ENCODE measurements at places on chromosomes 2 and 18.

- H3K27ac ChIP-seq: no peak overlapping the region
- no peaks in the 10 kb centered on the region for H3K4me1 ChIP-seq
- no peak overlapping the region for H3K4me3 ChIP-seq
- no peak for DNase-seq
- H3K27me3 ChIP-seq: no peaks in the 10 kb centered on the region
Observed at GRCh38 chr2:155766342-155767115, 566.0 kb downstream of the NR4A2 start.

GRCh38 chr2:100148883-100149282 lies 6.5 kb upstream of the AFF3 start:
- no peaks in the 10 kb centered on the region for H3K4me1 ChIP-seq
- H3K27me3 ChIP-seq: no peaks in the 10 kb centered on the region
- no peak overlapping the region for H3K27ac ChIP-seq
- H3K4me3 ChIP-seq: no peak overlapping the region
- no peaks in the 10 kb centered on the region for H3K36me3 ChIP-seq
- no peak for DNase-seq

DNA sequence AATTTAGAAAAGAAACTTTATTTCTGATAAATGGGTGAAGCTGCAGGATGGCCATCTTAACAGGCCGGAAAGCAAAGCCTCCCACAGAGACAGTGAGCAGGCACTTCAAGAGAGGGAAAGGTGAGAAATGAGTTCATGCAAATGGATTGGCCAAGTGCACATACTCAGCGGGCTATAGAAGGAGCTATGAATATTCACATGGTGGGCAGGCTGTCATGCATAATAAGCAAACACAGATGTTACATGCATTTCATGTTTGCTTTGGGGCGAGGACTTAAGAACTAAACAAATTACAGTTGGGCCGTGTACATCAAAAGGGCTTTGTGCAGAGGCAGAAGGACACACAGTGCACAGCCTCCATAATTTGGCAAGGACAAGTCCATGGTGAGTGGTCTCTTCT lies 69.8 kb upstream of the MAL start:
- no peak overlapping the region for H3K27ac ChIP-seq
- no peak overlapping the region for H3K4me3 ChIP-seq
- no peaks in the 10 kb centered on the region for H3K4me1 ChIP-seq
- H3K27me3 ChIP-seq: peaks cover 2% of the 10 kb centered on the region
- H3K36me3 ChIP-seq: no peaks in the 10 kb centered on the region
- DNase-seq: no peak

DNA sequence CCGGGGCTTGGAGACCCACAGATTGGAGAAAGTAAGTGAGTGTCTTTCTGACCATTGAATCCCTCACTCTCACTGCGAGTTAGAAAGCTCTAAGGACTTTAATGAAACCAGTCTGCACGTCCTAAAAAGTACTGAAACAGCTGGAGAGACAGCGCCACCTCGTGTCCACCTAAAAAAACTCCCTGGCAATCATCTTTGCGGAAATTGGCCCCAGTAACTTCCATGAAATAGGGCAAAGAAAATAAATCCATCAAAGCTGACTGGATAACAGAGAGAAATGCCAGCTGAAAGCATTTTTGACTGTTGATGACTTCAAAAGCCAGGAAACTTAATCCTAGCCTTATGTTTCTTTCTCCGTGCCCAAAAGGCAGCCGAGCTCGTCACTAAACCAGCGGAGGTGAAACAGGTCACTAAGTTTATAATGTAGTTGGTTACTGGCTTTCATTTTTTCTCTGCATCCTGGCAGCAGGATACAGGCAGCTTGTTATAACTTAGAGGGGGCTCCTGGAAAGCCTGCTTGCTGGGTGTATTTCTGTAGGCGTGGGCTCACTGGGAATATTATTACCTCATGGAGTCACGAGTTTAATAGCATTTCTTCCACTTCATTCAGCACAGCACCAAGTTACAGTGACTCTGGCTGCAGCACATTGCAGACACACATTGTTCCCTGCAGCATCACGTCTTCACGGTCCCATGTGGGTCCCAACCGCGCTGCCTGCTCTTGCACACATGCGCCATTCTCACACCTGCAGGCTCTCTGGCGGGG lies 266.5 kb downstream of the HRH4 start:
- H3K36me3 ChIP-seq: no peaks in the 10 kb centered on the region
- no peak for DNase-seq
- peak overlapping the region; percentile 43 for H3K4me3 ChIP-seq
- H3K27me3 ChIP-seq: no peaks in the 10 kb centered on the region
- H3K4me1 ChIP-seq: no peaks in the 10 kb centered on the region
- no peak overlapping the region for H3K27ac ChIP-seq

GRCh38 chr2:222903234-222904220 lies 42.7 kb downstream of the ACSL3 start:
- no peak overlapping the region for H3K4me3 ChIP-seq
- no peak overlapping the region for H3K27ac ChIP-seq
- no peaks in the 10 kb centered on the region for H3K27me3 ChIP-seq
